ENCODE measurements at places on chromosomes 1 and 21.

GRCh38 chr1:173300061-173301044, 93.2 kb upstream of the TNFSF4 start:
- DNase-seq, result no peak

DNA sequence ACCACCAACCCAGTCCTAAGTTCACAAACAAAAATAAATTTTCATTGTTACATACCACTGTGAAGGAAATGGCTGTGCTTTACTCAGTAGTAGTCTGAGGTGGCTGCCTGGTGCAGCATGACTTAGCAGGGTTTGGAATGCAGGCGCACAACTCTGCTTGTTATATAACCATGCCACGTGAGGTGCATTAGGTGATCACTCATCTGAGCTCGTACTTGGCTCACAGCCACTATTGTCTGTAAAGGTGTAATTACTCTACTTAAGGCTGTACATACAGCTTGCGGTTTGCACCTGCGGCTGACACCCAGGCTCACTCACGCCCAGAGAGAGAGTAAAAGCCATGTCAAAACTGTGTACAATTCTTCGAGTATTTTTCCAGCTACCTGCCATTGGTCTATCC, 599.4 kb downstream of the LTN1 start:
- no peak for DNase-seq

DNA sequence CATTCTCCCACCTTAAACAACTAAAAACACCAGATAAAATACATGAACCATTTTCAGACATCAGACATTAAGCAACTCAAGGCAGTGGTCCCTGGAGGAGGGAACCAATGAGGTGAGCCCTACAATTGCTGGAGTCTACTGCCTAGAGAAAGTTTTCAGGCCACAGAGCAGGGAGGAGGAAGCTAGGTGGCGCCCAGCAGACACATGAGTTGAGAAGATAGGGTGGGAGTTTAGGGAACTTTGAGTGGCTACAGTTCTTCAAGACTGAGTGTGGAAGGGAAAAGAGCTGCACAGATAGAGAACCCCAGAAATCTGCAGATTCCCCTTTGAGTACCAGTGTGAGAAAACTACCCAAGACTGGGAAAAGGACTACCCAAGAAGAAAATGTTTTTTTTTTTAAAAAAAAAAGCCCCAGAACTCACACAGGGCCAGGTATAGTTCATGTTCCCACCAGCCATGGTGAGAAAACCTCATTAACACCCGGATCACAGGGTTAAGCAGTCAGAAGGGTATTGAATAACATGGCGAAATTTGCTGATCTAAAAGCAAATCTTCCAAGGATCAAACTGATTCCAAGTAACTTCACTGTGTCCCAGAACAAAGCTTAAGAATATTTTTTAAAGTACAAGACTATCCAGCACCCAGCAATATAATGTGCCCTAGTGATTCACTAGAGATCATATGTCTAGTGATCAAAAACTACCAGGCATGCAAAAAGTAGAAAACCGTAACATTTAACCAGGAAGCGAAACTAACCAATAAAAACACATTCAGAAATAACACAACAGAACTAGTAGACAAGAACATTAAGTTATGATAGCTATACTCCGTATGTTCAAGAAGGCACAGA, 12.0 kb downstream of the ALDH9A1 start:
- DNase-seq, result no peak

DNA sequence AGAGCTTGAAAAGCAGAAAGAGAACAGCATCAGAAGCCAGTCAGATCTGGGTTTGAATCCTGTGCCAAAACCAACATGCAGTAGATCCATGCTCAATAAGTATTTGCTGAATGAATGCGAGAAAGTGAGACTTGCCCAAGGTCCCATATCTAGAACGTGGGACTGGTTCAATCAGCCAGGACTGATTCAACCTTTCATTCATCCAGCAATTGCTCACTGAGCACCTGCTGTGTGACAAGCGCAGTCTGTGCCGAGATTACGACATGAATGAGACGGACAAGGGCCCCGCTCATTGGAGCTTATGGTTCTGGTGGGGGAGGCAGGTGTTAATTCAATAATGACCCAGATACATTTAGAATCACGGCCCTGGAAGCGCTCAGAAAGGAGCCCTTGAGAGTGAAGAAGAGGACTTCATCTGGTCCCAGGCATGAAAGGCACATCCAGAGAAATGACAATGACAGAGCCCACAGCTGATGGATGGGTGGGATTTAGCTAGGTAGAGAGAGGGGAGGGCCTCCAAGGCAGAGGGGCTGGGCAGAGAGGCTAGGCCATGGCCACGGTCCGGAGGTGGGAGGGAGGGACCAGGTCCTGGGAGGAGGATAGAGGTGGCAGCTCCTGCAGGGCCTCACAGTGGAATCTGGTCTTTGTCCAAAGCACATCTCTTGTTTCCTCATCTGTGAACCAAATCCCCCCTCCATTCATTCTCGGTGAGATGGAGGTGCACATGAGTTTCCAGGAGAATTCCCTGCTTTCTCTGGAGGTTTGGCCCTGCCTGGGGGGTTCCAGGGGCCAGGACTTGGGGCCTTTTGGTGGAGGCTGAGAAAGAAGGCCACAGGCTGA, 4.2 kb upstream of the FAM131C start:
- DNase-seq, result no peak

DNA sequence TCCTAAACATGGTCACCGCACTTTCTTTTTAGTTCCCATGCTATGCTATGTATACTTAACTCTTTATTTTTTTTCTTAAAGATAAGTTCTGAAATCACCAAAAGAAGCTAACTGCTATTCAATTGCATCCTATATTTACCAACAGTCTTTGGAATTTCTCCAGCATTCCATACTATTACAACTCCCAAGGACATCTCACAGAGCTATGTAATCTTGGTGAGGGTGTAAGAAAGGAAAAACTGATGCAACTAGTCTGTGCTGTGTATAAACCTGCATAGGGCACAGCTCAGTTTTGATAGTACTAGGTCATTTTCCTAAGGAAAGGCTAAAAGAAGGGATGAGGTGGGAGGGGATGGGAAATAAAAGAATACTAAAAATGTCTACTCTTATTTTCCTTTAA, 78.0 kb downstream of the PTPN14 start:
- no peak for DNase-seq

- DNase-seq, result no peak
Measured at GRCh38 chr1:99675994-99676393, 30.1 kb downstream of the PALMD start.

GRCh38 chr1:3533067-3534048, 78.0 kb downstream of the MEGF6 start:
- no peak for DNase-seq

- DNase-seq, result no peak
Measured at GRCh38 chr1:245160741-245161400, 6.1 kb downstream of the KIF26B start.

DNA sequence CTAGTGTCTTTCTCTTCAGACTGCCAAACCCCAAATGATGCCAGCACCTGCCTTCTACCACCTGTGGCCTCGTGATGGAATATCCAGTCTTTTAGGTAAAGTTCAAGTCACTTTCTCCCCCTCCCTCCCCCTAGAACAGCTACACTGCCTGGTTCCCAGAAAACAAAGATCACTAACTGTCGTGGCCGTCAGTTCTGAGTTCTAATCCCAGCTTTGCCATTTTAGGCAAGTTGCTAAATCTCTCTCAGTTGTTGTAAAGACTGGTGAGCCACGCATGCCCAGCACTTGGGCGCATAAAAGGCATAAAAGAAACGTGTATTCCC, 648 bp upstream of the TRAPPC3 start:
- no peak for DNase-seq

- no peak for DNase-seq
Measured at GRCh38 chr1:17550729-17551584, 11.5 kb downstream of the ARHGEF10L start.

- no peak for DNase-seq
Measured at GRCh38 chr1:178660461-178660860, 64.6 kb upstream of the RALGPS2 start.

DNA sequence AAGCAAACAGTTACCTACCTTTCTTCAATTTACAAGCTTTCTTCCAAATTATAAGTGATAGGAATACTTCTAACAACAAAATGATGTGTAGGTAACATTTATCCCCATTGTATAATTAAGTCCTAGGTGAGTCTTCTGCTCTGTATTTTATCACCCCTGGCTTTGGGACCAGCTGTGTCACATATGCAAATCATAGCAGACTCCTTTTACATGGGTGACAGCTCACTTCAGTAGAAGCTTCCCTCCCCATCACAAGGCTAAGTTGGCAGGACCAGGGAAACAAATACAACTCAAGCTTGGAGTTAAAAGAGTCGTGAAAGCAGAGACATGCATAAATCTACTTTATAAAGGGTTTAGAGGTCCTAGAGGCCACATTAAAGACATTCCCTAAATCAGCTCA, 121.1 kb upstream of the RUNX1 start:
- no peak for DNase-seq

- no peak for DNase-seq
Measured at GRCh38 chr1:96487971-96488370, 233.6 kb upstream of the PTBP2 start.

GRCh38 chr1:76219366-76219818, 144.8 kb downstream of the ST6GALNAC3 start:
- no peak for DNase-seq

DNA sequence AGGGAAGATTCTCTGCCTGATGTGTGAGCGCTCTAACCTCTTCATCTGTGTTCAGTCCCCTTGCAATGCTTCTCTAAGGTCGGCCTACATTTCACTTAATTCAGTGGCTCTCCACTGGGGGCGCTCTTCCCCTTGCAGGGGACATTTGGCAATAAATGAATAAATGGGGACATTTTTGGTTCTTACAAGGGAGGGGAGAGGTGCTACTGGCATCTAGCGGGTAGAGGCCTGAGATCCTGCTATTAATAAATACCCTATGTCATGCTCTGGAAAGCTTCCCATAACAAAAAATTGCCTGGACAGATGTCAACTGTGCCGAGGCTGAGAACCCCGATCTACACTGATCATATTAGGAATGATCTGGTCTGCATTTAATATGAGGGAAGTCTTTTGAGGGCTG, 25.9 kb upstream of the DNAJC11 start:
- peak; percentile 19 for DNase-seq

DNA sequence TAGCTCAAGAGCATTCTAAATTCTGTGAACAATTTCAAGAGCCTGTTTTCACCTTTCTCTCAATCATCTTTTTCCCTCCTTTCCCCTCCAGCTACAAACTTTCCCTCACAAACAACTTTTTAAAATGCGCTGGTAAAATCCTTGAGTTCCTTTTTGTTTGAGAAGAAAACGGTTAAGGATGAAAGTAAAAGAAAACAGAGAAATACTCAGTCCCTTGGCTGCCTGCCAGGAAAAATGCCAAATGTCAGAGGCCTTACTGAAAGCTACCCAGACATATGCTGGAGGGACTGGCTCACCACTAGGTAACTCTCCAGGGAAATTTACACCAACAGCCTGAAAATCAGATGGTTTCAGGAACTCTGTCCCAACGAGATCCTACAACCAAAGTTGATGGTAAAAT, 11.0 kb upstream of the SERBP1 start:
- DNase-seq, result no peak

DNA sequence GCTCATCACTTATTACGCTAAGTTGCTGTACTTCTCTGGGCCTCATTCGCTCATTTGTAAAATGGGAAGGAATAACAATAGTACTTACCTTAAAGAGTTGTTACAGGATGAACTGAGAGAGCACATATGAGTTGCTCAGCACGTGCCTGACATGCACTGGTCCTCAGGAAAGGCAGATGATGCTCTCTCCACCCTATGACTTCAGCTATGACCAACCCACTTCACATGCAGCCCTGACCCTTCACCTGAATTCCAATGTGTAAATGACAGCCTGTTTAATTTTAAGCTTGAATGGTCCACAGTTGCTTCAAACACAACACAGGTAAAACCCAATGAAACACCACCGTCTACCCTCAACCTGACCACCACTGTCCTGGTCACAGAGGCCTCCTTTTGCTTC, 32.9 kb downstream of the GADD45A start:
- no peak for DNase-seq
